Karpas-422 (cell line): ENCODE measurements at places on chromosomes 2 and 18. TPM values are rescaled to one million over a fixed set of nuclear protein-coding genes. Genes with fewer than 3 reads are reported as not detected.

BCL11A gene
- total RNA-seq: 159 and 190 TPM in 2 replicates

HRH4 gene
- 0.15 TPM in 1 of 2 replicates, not detected in the other for total RNA-seq

ANKRD53 gene
- 0.14 TPM in 1 of 2 replicates, not detected in the other for total RNA-seq

ERLEC1 gene
- 54.8 and 62.9 TPM in 2 replicates for total RNA-seq

PLA2R1 gene
- total RNA-seq: not detected in 2 replicates

ANKRD36 gene
- 57.3 and 84.2 TPM in 2 replicates for total RNA-seq

ANKRD30B gene
- total RNA-seq: not detected in 2 replicates

SH3RF3 gene
- 0.11 and 0.34 TPM in 2 replicates for total RNA-seq

CYS1 gene
- 0.54 TPM in 1 of 2 replicates, not detected in the other for total RNA-seq

KCNIP3 gene
- 0.18 TPM in 1 of 2 replicates, not detected in the other for total RNA-seq

DNAH7 gene
- 0.14 and 0.82 TPM in 2 replicates for total RNA-seq

ZNF513 gene
- total RNA-seq: 7.0 and 12.6 TPM in 2 replicates

PPM1B gene
- 25.2 and 49.5 TPM in 2 replicates for total RNA-seq

MARCHF4 gene
- not detected in 2 replicates for total RNA-seq

UGT1A4 gene
- total RNA-seq: not detected in 2 replicates

GULP1 gene
- 0.41 TPM in 1 of 2 replicates, not detected in the other for total RNA-seq

NCK2 gene
- 0.30 and 4.1 TPM in 2 replicates for total RNA-seq

SCN9A gene
- total RNA-seq: not detected in 2 replicates

ASXL3 gene
- not detected in 2 replicates for total RNA-seq

ASNSD1 gene
- total RNA-seq: 35.4 and 43.8 TPM in 2 replicates

CRACDL gene
- total RNA-seq: 1.0 and 2.5 TPM in 2 replicates

FBXO15 gene
- 0.32 and 0.89 TPM in 2 replicates for total RNA-seq

INO80B gene
- total RNA-seq: 29.3 and 86.9 TPM in 2 replicates

NAB1 gene
- total RNA-seq: 15.7 and 19.6 TPM in 2 replicates

NTSR2 gene
- total RNA-seq: not detected in 2 replicates

TMEM178A gene
- not detected in 2 replicates for total RNA-seq

ECEL1 gene
- total RNA-seq: not detected in 2 replicates

ACOXL gene
- total RNA-seq: 0.58 TPM in 1 of 2 replicates, not detected in the other

FHL2 gene
- 0.26 TPM in 1 of 2 replicates, not detected in the other for total RNA-seq

RSAD2 gene
- 2.7 and 12.4 TPM in 2 replicates for total RNA-seq

CDH20 gene
- not detected in 2 replicates for total RNA-seq

SLC9A2 gene
- total RNA-seq: not detected in 2 replicates

TLK1 gene
- total RNA-seq: 9.0 and 22.8 TPM in 2 replicates

CD302 gene
- not detected in 2 replicates for total RNA-seq

MYCN gene
- total RNA-seq: not detected in 2 replicates

POTEJ gene
- total RNA-seq: not detected in 2 replicates

MAPRE3 gene
- 0.30 and 0.65 TPM in 2 replicates for total RNA-seq

KDM3A gene
- total RNA-seq: 114 and 154 TPM in 2 replicates

LHCGR gene
- not detected in 2 replicates for total RNA-seq
